ENCODE measurements at places on chromosomes 5 and 9.

DNA sequence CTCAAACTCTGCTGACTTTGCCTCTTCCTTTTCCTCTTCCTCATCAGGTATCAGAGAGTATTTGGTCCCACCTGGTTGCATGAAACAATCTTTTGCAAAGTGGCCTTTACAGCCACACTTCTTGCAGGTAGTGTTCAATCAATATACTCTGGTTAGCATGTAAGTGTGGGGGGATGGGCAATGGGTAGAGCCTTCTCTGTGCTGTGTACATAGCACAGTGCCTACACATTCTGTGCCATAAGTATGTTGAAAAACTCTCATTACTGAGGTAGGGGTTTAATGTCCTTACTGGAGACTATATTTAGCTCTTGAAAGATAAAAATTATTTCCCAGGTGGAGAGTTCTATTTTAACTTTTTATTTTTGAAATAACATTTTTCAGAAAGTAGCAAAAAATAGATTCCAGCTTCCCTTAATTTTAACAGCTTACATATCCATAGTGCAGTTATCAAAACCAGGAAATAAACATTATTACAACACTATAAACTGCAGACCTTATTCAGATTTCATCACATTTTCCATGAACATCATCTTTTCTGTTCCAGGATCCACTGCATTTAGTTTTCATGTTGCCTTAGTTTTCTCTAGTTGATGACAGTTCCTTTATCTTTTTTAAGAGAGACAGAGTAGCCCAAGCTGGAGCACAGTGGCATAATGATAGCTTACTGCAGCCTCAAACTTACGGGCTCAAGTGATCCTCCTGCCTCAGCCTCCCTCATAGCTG lies 15.1 kb downstream of the TTC1 start:
- DNase-seq = no peak

DNA sequence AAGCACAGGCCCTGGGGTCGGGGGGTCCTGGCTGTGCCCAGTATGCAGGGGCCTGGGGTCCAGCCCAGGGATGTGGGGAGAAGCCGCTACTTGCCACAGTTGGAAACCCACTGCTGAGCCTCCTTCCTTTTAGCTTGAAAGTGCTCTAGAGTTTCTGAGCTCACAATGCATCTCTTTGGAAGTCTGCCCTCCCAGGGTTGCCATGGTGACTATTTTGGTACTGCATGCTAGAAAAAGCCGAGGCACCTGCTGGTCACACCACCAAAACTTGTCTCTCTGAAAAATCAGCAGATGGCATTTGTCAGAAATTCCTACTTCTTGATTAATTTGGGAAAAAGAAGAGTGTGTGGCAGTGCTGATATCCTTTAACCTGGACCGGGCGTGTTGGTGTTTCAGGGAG lies 151.8 kb downstream of the SEC61B start:
- DNase-seq = no peak

GRCh38 chr9:27990524-27990923 lies 417.2 kb upstream of the C9orf72 start:
- no peak for DNase-seq

GRCh38 chr9:122930541-122931225 lies 629 bp downstream of the ZBTB26 start:
- DNase-seq = no peak

DNA sequence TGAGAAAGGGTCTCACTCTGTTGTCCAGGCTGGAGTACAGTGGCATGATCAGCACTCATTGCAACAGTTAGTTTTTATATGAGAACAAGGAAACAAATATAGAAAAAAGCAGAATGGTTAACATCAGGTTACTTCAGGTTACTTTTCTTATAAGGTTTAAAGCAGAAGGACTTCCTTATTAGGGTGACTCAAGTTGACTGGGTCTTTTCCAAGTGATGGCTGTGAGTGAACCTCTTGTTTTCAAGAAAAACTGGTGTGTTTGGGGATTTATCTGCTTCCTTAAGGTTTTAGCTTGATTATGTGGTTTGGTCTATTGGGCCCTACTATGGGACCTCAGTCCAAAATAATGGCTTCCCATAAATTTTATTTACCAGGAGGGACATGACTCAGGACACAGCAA lies 99.2 kb downstream of the ARRDC3 start:
- no peak for DNase-seq

DNA sequence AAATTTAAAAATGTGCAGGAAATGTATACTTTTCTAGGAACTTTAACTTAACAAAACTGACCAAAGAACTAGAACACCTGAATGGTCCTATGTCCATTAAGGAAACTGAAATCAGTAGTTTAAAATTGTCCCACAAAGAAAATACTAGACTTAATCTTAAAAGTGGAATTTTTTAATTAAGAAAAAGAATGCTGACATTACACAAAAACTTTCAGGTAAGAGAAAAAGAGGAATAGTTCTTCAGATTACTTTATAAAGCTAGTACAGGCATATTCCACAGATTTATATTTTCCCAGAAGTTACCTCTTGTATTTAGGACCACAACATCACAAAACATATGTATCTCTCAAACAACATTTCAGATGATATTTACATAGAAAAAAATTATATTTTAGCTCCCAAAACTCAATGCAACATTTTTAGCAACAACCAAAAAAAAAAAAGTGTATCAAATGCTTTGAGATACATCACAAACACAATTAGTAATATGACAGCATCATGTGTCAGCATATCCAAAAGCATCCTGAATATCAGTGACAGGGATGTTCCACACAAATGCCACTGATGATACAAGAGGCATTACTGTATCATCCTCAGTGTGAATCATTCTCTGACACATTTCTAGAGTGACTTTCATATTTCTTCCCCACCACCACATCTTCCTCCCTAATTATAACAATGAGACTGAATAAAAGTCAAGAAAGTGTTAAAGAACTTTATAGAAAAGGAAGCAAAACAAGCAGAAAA lies 264.0 kb downstream of the EPB41L4A start:
- no peak for DNase-seq

- DNase-seq = peak; percentile 90
Observed at GRCh38 chr5:912280-913091, 19.8 kb downstream of the TRIP13 start.

- no peak for DNase-seq
Observed at GRCh38 chr9:87607859-87608258, 110.2 kb downstream of the DAPK1 start.

GRCh38 chr5:134247428-134248224 lies 21.8 kb upstream of the PPP2CA start:
- peak; percentile 28 for DNase-seq

- no peak for DNase-seq
Observed at GRCh38 chr5:52983731-52984636, 5.2 kb upstream of the ITGA2 start.

DNA sequence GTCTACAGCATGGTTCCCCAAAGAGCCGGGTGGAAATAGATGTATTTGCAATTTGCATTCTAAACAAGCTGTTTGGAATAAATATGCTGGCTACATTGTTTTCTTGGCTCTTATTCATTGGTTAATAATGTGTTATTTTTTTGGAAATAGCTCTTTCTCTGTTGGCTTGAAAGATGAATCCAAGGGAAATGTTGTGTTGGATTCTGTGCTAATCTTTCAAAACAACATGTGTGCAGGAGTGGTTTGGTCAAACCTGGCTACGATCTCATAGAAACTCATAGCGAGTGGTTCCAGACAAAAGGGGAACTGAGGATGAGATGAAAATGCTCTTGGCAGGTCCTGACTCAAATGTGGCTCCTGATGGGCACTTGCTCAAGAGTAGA lies 63.7 kb upstream of the CXCL14 start:
- DNase-seq = no peak

DNA sequence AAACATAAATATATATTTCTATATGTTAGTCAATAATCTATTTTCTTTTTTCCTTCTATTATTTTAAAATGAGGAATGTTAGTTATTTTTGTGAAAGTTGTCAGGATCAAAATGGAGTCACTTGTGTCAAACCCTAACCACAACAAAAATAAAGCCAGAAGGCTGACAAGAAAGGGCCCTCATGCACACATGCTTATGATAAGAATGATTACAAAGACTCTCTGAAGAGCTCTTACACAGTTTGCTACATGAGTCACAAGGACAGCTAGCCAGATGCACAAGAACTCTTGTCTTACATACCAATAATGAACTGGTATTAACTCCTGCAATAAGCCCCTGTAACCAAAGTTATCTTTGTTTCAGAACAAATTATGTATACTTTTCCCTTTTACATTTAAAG lies 64.7 kb downstream of the GGTA1 start:
- peak; percentile 34 for DNase-seq

GRCh38 chr5:56523790-56524575 lies 290.9 kb upstream of the ANKRD55 start:
- no peak for DNase-seq

- peak; percentile 81 for DNase-seq
Observed at GRCh38 chr9:94805585-94805984, 79.1 kb downstream of the AOPEP start.

DNA sequence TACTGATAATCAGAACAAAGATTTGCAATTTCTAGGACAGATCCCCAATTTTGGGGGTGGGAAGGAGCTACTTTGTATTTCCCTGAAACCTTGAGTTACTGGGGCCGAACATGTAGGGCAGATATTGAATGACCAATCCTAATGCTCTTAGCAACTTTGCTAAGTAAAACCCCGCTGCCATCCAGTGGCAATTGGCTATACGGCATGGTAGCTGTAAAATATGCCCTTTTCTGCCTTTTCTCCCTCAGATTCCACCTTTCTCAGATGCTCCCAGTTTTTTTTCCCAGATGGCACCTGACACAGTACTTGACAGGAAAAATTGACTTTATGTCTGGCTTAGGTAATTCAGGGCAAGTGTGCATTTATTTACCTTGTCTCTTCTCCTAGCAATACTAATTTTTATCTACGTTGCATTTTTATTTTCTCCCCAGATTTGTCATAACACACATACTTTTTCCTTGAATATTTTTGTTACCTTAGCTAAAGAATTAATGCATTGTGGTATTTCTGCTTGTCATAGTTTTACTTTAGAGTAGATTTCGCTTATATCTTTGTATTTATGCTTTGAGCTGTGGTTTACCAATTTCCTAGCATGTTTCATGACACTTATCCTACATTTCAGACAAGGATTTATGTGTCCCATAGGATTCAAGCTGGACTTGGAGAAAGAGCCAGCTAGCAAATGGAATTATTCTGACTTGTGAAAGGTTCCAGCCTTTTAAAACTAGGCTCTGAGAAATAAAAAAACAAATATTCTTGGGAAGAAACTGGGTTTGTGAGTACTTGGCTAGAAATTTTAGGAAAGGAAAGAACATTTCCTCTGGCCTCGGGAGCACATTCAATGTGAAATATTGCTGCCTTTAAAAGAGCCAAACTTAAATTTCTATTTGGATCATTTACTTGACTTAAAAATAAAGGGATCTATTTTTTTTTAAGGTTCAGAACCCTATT lies 37.4 kb downstream of the PIK3R1 start:
- peak; percentile 86 for DNase-seq

DNA sequence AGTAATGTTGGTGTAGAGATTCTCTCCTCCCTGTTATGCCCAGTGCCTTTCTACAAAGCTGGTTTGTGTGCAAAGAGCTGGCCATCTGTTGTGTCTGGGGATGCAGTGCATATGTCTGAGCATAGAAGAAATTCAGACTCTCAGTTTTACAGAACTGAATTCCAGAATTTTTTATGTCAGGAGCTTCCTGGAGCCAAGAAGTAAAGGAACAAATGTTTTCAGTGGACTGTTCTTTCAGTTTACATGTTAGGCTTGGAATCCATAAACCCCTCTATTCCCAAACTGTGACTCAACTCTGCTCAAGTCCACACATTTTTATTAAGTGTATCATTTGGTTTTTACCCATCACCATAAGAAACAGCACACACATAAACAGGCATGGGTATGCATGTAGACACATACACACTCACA lies 366.0 kb downstream of the BRINP1 start:
- DNase-seq = no peak

GRCh38 chr9:88161144-88161543 lies 22.9 kb upstream of the SPATA31C2 start:
- DNase-seq = no peak

DNA sequence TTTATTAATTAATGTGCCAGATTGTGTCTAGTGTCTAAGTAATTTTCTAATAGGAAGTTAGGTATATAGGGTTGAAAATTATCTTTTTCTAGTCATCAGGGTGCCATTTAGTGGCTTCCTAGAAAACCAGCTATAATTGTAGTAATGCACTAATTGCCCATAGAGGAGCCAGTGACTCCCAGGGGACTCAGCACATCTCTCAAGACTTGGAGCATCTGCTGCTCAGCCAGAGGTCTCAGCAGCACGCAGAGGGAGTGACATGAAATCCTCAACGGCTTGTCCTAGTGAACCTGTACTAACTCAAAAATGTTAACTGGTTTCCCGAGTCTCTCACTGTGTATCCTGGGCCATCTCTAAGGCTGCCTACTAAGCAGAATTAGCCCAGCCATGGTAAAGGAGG lies 78.2 kb upstream of the MAN2A1 start:
- DNase-seq = no peak

DNA sequence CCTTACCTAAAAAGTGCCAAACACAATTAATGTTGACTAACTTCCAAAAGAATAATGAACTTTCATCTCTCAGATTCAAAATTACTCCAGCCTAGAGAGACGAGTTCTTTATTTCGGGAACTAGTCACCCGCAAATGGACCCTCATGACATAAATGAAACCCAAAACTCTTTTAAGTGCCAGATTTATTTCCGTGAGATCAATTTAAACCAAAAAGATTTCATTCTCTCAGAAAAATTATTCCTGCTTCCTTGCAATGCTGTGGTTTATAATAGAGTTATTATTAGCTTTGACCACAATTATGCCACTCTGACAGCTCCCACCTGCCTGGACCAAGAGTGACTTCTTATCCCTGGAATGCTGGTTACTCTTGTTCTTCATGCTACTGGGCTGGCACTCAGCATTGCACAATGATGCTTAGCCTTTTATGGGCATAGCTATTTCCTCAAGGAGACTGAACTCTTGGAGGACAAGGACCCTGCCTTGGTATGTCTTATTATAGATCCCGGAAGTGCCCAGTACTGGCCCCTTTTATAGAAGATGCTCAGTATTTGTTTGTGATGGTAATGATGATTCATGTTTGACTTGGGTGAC lies 183.5 kb downstream of the SNX18 start:
- peak; percentile 47 for DNase-seq

- DNase-seq = no peak
Observed at GRCh38 chr5:134177369-134178095, 782 bp upstream of the SKP1 start.

- no peak for DNase-seq
Observed at GRCh38 chr9:99234618-99235017, 12.5 kb downstream of the SEC61B start.

- DNase-seq = no peak
Observed at GRCh38 chr5:2240118-2240904, 357.6 kb upstream of the IRX4 start.

DNA sequence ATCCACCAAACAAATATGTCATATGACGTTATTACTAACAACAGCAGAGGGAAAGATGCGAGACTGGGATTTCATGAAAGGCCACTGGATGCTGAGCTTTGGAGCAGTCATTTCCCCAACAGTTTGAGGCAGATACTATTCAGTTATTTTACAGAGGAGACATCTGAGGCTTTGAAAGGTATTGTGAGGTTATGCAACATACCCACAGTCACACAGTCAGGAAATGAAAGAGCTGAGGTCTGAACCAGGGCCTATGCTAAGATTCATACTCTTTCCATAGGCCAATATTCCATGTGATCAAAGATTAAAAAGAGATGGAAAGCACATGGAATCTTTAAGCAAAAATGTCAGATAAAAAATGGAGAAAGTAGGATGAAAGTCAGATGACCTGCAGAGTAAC lies 63.0 kb downstream of the LPAR1 start:
- DNase-seq = no peak

- no peak for DNase-seq
Observed at GRCh38 chr9:110997847-110998246, 40.4 kb downstream of the LPAR1 start.
